ENCODE measurements at places on chromosomes 7 and 10.

GRCh38 chr7:32539366-32539765 is 44.1 kb downstream of the AVL9 start:
- DNase-seq, result no peak

DNA sequence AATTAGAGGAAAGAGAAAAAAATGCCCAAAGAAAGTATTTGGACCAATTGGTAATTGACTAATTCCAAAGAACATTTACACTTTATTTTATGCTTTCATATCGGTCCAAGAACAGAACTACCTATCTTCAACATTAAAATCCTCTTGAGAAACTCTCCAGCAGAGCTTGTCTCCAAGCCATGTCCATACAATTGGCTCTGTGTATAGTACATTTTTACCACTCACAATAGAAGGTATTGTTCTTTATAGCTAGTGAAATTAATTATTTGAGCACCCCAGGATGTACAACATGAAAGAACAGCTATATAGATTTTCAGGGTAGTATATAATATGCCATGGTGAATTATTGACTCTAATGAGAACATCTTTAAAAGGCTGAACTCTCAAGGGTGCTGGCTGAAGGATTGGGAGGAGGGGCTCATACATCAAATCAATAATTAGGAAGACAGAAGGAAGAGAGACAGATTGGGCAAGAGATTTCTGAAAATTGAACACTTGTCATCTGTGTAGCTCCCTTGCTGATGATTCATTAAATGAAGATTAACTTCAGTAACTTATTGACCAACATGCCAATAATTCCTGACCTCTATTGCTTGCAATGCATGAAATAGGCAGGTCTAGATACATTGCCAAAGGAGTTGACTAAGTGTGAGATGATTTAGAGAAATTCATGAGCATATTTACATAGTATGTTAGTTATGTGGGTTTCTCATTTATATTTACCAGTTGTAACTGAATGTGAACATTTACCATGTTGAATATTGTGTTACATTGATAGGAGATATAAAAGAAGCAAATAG is 249.7 kb downstream of the MTERF1 start:
- no peak for DNase-seq

DNA sequence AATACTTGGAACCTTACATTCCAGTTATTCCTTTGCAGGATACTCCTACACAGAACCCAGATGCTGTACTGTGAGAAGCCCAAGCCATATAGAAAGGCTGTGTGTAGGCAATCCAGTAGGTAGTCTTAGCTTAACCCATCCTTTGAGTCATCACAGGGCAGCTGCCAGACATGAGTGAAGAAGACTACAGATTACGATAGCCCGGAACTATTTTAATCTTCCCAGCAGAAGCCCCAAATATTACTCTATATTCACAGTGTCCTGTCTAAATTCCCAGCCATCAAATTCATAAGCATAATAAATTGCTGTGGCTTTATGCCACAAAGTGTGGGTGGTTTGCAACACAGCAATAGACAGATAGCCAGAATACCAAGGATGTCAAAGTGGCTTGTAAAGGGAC is 474.1 kb upstream of the STEAP1 start:
- DNase-seq, result no peak

DNA sequence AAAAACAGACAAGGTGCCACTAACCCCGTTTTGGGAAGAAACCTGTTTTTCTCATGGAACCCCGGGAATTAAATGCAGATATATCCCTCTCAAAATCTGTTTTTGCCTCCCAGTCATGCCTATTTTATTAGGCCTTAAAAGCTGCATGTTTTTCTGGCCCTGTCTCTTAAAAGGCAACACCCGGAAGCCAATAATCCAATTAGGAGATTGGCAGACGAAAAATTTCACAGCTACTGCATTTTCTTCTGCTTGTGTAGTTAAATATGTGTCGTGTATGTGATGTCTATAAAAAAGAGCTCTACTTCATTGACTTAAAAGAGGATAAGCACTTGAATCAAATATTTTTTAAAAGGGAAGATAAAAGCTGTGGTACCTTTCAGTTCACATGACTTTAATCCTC is 31.9 kb upstream of the OPTN start:
- no peak for DNase-seq

DNA sequence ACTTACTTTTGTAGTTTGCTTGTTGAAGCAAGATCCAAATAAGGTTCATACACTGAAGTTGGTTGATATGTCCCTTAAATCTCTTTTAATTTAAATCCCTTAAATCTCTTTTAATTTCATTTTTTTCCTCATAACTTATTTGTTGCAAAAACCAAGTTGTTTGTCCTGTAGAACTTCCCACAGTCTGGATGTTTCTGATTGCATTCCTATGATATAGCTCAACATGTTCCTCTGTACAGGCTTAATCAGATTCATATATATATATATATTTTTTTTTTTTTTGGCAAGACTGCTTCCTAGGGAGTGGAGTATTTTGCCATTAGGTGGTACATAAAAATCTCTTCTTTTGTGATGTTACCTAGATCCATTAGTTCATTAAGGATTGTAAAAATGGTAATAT is 174.9 kb upstream of the MKLN1 start:
- DNase-seq, result no peak

GRCh38 chr10:3336673-3337293 is 164.2 kb upstream of the PITRM1 start:
- DNase-seq, result no peak

DNA sequence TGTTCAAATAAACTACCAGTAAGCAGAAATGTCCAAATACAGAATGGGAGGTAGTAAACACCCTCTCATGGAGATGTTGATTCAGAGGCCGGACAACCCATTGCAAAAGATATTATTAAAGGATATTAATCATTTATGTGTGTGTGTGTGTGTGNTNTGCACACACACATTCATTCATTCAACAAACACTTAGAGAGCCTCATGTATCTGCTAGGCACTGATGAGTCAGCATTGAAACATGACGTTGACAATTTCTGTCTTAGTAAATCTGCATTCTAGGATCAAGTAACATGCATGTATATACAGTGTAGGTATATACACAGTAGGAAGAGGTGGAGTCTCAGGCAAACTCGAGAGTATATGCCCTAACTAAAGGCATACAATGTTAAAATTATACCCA is 187.0 kb downstream of the ZNF365 start:
- no peak for DNase-seq

- DNase-seq, result no peak
Observed at GRCh38 chr10:24039897-24040296, 169.0 kb upstream of the KIAA1217 start.

- no peak for DNase-seq
Observed at GRCh38 chr7:11177793-11178192, 204.1 kb downstream of the PHF14 start.

GRCh38 chr7:1815051-1815481 is 145.0 kb downstream of the ELFN1 start:
- no peak for DNase-seq

GRCh38 chr7:139734395-139734794 is 43.4 kb downstream of the HIPK2 start:
- DNase-seq, result no peak

- no peak for DNase-seq
Observed at GRCh38 chr7:116652793-116653192, 19.2 kb upstream of the MET start.
